A549 (cell line): ENCODE measurements at places on chromosomes 12 and 14.
A peak's percentile ranks its signal among the peaks of the same experiment; 100 is the strongest.

GRCh38 chr14:91281346-91281745 is 36.8 kb upstream of the GPR68 start:
- no peak for DNase-seq

DNA sequence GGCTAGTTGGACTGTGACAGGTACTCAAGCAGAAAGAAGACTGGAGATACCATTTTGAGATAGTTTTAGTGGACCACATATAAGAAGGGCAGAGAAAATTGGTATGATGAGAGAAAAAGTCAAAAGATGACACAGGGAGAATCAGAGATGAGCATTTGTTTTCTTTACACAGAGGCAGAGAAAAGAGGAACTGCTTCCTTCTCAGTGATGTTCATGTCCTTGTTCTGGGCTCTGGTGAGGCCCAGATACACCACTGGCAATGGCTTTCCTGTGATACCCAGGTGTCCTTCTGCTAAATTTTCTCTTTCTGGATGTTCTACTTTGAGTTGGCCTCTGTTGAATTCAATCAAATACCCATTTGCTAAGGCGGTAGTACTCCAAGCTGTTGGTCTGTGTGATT is 1782.7 kb upstream of the SEL1L start:
- DNase-seq: no peak

GRCh38 chr12:106814714-106815113 is 40.2 kb downstream of the RIC8B start:
- DNase-seq: no peak

- DNase-seq: no peak
Measured at GRCh38 chr12:101221301-101221700, 11.3 kb upstream of the SLC5A8 start.

DNA sequence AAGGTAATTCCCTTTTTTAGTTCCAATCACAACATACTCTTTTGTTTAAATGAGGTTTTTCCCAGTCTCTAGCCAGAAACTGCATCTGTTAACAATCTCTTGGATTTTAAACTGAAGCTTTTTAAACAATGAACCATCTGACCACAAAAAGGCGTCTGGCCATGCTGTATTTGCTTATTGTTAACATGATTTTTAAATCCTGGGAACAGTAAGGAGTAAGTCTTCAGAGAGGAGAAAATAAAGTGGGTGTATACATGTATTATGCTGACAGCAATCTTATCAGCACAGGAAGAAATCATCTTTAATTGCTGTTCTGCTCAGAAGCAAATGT is 106.2 kb downstream of the DAAM1 start:
- DNase-seq: no peak

- no peak for DNase-seq
Measured at GRCh38 chr14:95489214-95490137, 27.0 kb downstream of the SYNE3 start.

DNA sequence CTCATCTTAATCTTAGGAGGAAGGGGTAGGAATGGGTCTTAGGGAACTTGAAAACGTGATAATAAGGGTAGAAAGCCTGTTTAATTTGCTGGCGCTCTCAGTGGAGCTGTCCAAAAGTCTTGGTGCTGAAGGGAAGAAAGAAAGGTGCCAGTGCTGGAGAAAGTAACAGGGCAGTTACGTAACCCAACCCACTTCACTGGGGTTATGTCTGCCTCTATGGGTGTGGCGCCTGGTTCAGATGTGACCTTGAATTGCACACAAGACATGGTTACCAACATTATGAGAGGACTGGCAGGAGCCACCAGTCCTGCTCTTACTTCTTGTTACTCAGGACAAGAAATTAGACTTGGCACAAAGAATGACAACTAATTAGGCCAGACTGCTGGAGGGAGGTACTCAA is 18.6 kb upstream of the GPATCH2L start:
- peak; percentile 16 for DNase-seq

- no peak for DNase-seq
Measured at GRCh38 chr14:64500088-64500487, 3.5 kb downstream of the ZBTB25 start.

DNA sequence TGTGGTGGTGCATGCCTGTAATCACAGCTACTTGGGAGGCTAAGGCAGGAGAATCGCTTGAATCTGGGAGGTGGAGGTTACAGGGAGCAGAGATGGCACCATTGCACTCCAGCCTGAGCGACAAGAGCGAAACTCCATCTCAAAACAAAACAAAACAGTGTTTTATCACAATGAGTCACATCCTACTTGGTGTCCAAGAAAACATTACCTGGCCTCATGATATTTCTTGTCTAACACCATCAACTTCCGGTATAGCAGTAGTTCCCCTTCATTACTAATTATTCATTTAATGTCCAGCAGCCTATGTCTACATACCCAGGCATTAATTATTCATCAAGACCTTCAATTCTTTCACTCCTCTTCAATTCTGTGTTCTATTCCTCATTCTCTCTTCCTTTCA is 115.5 kb downstream of the CCDC59 start:
- no peak for DNase-seq

DNA sequence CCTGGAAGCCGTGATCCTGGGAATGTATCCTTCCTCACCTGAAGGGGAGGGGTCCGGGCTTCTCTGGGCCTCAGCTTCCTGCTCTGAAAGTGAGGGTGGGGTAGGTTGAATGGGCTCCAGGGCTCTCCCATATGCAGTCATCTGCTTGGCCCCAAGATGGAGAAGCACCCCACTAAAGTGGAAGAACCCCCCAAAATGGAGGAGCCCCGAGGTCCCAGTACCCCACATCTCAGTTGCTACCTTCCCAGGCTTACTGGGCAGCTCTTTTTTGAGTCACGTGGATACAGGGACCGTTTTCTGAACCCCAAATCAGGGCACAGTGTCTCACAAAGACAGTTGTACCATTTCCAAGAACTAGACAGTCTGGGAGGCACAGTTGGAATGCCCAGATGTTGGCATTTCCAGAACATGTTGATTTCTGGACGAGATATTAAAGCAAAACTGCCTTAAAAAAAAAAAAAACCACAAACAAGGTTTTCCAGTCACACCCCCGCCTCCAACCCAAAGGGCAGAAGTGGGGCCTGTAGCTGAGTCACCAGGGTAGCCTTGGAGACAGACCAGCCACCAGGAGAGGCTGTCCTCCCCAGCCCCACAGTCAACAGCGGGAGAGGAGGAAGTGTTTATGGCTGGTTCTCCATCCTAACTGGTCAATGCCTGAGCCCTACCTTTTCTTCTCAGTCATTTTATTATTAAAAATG is 12.1 kb downstream of the VASH1 start:
- DNase-seq: peak; percentile 53

GRCh38 chr14:90276646-90277367 is 20.5 kb downstream of the PSMC1 start:
- no peak for DNase-seq

- DNase-seq: no peak
Measured at GRCh38 chr12:132517740-132518100, 27.8 kb downstream of the FBRSL1 start.

GRCh38 chr12:58529897-58530741 is 390.2 kb downstream of the LRIG3 start:
- no peak for DNase-seq

- DNase-seq: no peak
Measured at GRCh38 chr14:36313206-36313605, 7.2 kb downstream of the MBIP start.

DNA sequence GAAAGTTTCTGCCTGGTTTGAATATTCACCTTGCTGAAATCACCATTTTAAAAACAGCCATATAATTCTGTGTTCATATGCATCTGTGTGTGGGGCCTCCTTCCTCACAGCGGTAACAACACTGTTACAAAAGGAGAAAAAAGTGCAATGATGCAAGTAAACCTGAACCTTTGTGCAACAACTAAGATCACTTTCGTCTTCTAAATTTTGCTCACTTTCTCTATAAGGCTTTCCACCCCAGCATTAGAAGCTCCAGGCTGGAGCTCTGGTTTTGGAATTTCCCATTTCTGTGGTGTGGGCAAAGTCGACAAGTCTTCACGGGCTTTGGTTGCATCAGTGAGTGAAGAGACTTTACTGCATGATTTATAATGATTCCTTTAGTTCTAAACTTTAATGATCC is 18.4 kb downstream of the FGD6 start:
- peak; percentile 31 for DNase-seq

GRCh38 chr14:25908277-25909044 is 689.4 kb downstream of the NOVA1 start:
- DNase-seq: no peak

DNA sequence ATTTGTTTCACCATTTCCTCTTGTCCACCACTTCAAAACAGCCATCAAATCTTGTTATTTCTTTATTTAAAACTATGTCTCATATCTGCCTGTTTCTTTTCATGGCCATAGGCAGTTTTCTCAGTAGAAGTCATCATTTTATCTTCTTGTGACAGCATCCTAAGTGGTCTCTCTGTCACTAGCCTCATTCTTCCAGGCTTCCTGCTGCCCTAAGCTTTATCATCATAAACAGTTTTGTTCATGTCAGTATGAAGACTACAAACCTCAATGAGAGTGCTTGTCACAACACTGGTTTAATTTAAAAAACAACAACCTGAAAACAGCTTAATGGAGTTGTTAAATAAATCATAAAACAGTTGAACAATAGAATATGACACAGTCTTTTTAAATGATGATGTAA is 387.8 kb upstream of the RPL10L start:
- DNase-seq: no peak

- peak; percentile 73 for DNase-seq
Measured at GRCh38 chr14:90513161-90514014, 116.6 kb downstream of the CALM1 start.

- DNase-seq: no peak
Measured at GRCh38 chr12:26830363-26830762, 2.6 kb downstream of the ITPR2 start.

GRCh38 chr12:42611571-42612230 is 22.2 kb upstream of the PRICKLE1 start:
- DNase-seq: no peak

GRCh38 chr12:30796891-30797371 is 42.2 kb upstream of the CAPRIN2 start:
- DNase-seq: peak; percentile 29

- peak; percentile 51 for DNase-seq
Measured at GRCh38 chr14:52949711-52950409, 990 bp downstream of the FERMT2 start.

DNA sequence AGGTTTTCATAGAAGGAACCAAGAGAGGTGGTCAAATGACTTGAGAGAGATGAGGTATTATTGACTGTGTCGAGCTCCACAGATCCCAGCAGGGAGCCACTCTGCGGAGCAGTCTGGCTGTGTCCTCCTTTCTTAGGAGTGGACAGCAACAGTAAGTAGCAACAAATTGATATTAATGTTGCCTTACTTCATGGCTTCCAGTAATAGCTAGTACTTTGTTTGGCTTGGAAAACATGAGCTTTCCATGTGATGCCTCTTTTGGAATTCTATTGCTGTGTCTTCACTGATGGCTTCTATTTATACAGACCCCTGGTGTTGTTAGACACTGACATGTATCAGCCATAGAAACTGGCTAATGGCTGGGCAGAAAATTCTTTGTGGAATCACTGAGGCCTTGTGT is 531.2 kb upstream of the CCDC196 start:
- no peak for DNase-seq

DNA sequence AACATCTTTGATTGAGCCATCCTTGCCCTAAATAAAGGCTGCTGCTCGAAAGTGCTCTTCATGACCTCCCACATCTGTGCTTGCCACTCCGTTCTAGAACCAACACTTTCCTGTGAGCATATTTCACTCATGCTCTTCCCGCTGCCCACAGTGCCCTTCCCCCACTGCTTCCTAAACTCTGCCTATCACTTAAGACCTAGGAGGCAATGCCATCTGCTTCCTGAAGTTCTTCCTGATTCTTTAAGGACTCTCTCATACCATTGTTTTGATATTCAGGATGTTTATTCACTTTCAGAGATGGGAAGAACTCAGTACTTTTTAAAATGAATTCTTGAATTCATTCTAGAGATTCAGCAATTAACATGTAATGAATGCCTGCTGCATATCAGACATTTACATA is 49.9 kb downstream of the ZFYVE21 start:
- DNase-seq: no peak

GRCh38 chr12:101590383-101590782 is 4.4 kb upstream of the MYBPC1 start:
- no peak for DNase-seq

- no peak for DNase-seq
Measured at GRCh38 chr12:89040146-89040964, 311.9 kb downstream of the DUSP6 start.

DNA sequence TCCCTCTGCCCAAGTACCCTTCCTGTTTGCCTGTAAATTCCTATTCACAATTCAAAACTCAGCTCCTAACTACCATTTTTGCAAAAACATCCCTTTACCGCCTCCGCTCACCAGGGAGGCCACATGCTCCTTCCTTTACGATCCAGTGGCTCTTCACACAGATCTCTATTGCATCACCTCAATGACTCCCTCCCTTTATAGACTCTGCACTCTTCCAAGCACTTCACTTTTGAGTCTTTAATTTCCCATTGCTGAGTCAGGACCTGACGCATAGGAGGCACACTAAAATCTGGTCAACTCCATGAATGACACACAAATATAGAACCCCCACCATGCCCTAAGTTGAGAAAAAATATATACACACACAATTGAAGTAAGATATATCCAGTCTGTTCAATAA is 45.9 kb downstream of the PPP1R13B start:
- no peak for DNase-seq

DNA sequence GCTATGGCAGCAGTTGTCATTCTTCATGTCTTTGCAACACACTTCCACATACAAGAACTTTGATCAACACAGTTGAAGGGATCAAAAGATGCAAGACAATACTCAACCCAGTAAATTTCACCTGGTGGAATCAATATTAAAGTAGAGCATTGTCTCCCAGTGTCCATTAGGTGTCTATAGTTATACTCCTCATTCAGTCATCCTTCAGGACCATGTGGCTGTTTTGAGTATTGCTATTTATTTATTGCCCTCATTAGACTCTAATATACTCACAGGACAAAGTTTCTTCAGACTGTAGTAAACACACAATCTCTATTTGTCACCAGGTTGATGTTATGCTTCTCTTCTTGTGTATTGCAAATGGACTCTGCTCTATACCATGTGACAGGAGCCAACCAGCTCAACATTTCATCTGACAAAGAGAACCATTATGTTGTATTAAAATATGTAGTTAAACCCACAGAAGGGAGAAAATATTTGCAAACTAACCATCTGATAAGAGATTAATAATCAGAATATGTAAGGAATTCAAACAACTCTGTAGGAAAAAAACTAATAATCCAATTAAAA is 146.6 kb downstream of the TGFB3 start:
- no peak for DNase-seq

DNA sequence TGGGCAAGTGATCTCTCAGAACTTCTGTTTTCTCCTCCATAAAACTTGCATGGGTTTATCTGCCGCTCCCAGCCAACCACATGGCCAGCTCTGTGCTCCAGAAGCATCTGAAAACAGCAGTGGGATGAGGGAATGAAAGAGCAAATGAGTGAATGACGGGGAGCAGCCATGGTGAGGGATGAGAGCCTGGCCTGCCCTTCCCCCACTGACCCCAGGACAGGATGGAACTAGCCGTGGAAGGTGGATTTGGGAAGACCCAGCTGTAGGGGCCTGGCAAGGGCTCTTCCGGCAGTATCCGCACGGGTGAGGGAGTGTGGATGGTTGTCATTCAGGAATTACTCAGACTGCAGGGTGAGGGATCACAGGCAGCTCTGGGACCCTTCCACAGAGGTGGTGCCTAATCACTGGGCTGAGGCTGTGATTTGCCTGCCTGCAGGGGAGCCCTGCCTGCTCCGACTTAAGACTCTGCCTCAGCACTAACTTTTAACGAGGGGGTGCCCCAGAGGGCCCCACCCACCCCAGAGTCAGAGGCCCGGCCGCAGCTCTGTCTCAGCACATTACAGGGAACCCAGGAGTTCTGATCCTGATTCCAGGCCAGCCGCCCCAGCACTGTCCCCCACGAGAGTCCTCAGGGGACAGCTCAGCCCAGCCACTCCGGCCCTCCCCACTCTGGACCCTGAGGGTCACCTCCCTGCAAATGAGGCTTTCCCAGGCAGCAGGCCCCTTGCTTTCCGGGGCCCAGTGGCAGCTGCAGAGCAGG is 136.8 kb upstream of the C14orf180 start:
- no peak for DNase-seq
